ENCODE measurements at places on chromosomes 7 and 10.

DNA sequence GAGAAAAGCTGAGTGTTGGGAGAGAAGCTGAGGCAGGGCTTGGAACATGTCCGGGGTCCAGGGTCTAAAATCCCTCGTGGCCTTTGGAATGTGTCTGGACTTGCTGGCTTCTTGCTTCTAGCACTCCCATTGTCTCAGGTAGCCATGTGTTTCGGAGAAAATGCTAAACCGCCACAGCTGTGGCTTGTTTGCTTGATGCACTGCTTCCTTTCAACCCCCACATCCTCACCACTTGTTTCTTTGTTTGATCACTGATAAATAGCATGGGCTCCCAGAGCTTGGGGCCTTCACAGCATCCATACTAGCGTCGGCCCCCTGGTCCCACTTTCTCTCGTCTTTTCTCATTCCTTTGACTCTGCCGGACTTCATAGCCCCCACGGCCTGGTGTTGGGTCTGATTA lies 102.7 kb downstream of the ANKRD26 start:
- DNase-seq: no peak

DNA sequence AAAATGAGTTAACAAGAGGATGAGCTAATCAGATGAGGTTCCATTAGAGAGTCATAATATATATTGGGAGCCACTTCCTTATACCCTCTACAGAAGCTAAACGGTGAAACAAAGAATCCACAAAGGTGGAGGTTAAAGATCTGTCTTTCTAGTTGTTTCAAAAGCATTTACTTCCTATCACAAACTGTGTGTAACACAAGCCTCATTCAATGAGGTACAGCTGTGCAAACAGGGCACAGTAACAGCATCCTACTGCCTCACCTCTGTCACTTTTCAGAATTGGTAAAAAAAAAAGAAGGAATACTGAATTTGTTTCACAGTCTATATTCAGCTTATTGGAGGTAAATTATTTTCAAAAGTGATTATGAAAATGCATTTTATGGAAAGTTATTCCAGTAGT lies 128.7 kb downstream of the AGMO start:
- DNase-seq: peak; percentile 53

DNA sequence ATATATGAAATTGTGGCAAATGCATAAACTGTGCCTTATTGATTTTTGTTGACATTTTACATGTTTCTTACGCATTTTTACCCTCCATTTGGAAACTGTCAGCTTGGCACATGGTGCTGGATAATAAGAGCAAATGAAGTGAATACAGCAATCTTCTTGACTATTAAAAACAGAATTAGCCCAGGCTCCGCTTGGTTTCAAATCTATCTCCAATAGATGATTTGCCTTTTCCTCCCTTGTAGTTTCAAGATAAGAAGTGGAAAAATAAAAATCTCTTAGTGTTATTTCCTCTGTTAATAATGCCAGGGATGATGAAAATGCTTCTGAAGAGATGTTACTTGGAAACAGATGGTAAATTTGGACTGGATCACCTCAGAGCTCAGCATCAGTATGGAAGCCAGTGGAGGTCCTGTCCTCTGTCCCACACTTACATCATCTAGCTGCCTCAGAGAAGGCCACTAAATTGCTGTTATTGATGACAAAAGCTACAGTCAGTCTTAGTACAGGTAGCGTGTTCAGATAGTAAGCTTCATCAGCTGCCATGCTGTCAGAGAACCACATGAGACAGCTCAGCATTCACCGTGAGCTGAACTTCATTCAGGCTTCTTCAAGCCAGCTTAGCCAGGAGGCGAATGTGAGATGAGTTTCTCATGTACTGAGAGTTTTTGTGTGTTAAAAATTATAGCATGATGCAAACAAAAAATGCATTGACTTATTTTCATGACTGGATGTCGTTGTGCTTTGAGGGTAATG lies 246.8 kb downstream of the CELF2 start:
- DNase-seq: no peak

DNA sequence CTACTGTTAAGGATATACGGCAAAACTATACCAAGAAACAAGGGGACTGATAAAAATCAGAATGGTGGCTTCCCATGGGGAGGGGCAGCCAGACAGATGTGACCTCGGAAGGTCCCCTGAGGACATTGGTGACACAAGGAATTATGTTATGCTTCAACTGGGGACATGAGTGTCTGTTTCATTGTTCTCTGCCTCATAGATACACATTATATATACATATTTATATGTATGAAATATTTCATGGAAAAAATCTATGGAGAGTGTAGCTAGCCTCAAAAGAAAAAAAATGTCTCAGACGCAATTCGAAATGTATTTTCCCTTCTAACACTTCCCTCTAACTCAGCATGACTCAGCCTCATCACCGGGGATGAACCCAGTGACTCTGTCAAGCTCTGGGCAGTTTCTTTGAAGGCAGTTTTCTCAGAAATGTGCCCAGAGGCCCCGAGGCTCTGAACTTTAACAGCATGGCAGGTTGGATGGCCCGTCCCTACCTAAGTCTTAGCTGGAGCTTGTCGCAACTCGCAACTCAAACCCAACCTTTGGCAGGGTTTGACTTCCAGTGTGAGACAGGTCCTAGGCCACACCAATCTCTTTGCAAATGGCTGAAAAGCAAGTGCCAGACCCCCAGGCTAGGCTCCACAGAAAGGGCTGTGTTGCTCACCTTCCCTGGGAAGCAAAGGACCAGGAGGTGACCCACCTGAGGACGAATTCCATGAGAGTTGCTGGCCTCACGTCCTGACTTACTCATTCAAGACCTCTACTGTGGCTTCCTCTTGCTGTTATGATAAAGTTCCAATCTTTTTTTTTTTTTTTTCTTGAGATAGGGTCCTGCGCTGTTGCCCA lies 86.9 kb downstream of the CARD11 start:
- no peak for DNase-seq

DNA sequence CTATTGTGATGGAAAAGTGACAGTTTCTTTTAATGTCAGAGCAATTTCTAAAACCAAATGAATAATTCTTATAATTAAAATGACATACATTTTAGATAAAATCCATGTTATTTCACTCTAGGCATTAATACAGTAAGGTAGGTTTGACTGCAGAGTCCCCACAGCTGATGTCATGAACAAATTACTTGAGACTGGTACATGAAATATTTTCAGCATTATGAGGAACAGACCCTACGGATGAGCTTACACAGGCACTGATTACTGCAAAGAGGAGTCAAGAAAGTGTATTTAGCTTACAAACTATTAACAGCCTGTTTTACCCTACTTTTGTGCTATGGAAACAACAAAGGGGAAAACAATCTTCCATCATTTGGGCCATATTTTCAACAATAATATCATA lies 8.9 kb downstream of the COL1A2 start:
- no peak for DNase-seq

- no peak for DNase-seq
These were observed 758.7 kb upstream of the CELF2 start for GRCh38 chr10:10259013-10259412.

- DNase-seq: no peak
These were observed 114.2 kb downstream of the ZMIZ1 start for GRCh38 chr10:79182781-79183467.

DNA sequence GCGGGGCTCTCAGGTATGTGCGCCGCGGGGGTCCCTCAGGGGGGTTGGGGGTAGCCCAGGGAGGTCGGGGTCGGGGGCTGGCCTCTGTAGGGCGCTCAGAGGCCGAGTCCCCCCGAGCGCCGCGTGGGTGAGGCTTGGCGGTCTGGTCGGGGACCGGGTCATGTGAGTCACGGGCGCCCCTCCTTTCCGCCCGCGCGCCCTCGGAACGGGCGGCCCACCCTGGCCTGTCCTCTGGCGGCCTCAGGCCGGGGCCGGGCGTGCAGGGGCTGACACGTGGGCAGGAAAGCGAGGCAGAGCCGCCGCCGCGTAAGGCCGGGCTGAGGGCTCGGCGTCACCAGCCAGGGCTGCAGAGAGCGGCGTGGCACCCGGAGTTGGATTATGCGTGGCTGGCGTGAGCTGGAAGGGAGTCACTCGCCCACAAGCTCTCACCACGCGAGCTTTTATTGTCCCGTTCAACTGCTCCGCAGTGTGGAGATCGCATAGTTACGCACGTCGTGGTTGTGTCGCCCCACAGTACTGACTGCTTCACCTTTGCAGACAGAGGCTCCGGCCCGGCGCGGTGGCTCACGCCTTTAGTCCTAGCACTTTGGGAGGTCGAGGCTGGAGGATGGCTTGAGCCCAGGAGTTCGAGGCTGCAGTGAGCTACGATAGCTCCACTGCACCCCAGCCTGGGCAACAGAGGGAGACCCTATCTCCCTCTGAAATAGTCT lies 385 bp downstream of the SHLD2 start:
- no peak for DNase-seq

GRCh38 chr7:80415522-80415921 lies 96.3 kb downstream of the GNAT3 start:
- DNase-seq: no peak
